Placental epithelial cell (primary cell): ENCODE measurements at places on chromosomes 5 and 9. TPM values are rescaled to one million over a fixed set of nuclear protein-coding genes. Genes with fewer than 3 reads are reported as not detected.

The CAMK4 gene
- 1.1 and 3.1 TPM in 2 replicates for total RNA-seq

The SLCO4C1 gene
- total RNA-seq = not detected in 2 replicates

The ZNF658 gene
- total RNA-seq = 3.8 and 6.3 TPM in 2 replicates

The PLCXD3 gene
- under 0.01 and 0.11 TPM in 2 replicates for total RNA-seq

The ADAMTSL2 gene
- total RNA-seq = not detected in 2 replicates

The AIF1L gene
- total RNA-seq = 39.0 and 48.7 TPM in 2 replicates

The USP20 gene
- 10.6 and 14.9 TPM in 2 replicates for total RNA-seq

The PCSK1 gene
- total RNA-seq = 0.39 TPM in 1 of 2 replicates, not detected in the other

The GPSM1 gene
- 23.6 and 29.0 TPM in 2 replicates for total RNA-seq

The PCDH12 gene
- not detected in 2 replicates for total RNA-seq

The EMB gene
- total RNA-seq = 0.39 and 2.2 TPM in 2 replicates

The SRP19 gene
- 25.1 and 45.9 TPM in 2 replicates for total RNA-seq

The ECSCR gene
- total RNA-seq = not detected in 2 replicates

The HAVCR2 gene
- total RNA-seq = 0.22 and 0.79 TPM in 2 replicates

The CDC20B gene
- not detected in 2 replicates for total RNA-seq

The PCDHGA12 gene
- 6.7 and 8.2 TPM in 2 replicates for total RNA-seq
